Activated naive CD8-positive, alpha-beta T cell treated with anti-CD3 and anti-CD28 coated beads, Interleukin-2, amount 10 ng/mL, durations not matched to agents 7 days and 5 days (primary cell): ENCODE measurements at places on chromosomes 16 and 17.
A peak's percentile ranks its signal among the peaks of the same experiment; 100 is the strongest.

DNA sequence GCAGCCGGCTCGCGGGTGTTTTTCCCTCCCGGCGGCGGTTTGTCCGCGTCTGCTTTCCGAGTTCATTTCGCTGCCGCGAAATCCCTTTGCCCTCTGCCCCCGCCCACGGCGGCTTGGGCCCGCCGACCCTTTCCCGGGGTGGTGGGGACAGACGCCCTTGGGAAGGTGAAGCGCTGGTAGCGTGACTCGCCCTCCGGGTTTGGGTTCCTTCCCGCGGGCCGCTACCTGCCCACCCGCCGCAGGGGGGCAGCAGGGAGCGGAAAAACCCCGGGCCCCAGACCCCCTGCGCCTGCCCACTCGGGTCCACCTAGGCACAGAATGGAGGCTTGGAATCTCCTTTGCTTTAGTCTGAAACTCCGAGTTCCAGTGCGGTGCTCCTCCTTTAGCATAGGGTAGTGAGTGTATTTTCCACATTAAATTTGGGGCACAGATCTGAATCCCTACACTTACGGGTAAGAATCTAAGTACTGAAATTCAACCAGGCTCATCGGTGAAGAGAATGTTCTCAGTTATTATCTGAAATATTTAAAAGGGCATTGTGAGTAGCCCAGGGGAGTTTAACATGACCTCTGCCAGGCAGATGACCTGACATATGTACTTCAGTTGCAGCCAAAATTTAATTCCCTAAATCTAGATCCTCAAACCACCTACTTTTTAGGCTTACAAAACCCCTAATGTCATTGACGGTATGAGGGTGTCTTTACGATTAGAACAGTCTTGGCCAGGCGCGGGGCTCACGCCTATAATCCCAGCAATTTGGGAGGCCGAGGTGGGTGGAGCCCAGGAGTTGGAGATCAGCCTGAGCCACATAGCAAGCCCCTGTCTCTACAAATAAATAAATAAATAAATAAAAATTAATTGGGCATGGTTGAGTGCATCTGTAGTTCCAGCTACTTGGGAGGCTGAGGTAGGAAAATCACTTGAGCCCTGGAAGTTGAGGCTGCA, 1.0 kb downstream of the NME2 start:
- peak; percentile 83 for DNase-seq

DNA sequence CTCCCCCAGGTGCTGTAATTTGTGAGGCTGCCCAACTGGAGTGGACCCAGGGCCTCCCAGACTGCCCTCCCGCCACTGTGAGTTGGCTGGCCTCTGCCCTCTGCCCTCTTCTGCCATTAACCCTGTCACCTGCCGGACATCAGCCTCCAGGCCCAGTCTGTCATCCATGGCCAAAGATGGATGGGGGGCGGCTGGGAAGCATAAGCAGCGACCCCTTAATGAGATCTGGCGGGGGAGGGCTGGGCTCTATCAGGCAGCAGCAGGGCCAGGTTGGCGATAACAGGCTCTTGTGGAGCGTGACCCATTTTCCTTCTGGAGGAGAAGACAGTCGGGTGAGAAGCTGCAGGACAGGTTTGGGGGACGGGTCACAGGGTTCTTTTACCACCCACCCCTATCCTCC, 25.3 kb downstream of the CDK5RAP3 start:
- DNase-seq = no peak

GRCh38 chr17:68074279-68074678, 38.7 kb downstream of the KPNA2 start:
- no peak for DNase-seq

DNA sequence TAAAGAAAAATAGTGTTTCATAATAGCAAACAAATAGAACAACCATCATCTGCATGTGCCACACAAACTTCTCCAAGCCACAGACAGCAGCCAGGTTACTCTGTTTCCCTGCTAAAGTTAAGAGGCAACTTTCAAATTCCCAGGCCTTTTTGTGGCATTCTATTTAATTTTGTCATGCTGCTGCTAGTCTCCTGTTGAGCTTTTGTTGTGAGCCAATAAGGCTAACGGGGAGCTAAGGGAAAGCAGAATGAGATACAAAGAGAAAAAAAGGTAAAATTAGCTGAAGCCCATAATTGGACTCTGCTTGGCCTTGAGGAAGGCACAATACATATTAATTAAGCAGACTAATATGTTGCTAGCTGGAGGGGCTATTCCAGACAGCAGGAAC, 74.7 kb upstream of the GNAO1 start:
- no peak for DNase-seq

DNA sequence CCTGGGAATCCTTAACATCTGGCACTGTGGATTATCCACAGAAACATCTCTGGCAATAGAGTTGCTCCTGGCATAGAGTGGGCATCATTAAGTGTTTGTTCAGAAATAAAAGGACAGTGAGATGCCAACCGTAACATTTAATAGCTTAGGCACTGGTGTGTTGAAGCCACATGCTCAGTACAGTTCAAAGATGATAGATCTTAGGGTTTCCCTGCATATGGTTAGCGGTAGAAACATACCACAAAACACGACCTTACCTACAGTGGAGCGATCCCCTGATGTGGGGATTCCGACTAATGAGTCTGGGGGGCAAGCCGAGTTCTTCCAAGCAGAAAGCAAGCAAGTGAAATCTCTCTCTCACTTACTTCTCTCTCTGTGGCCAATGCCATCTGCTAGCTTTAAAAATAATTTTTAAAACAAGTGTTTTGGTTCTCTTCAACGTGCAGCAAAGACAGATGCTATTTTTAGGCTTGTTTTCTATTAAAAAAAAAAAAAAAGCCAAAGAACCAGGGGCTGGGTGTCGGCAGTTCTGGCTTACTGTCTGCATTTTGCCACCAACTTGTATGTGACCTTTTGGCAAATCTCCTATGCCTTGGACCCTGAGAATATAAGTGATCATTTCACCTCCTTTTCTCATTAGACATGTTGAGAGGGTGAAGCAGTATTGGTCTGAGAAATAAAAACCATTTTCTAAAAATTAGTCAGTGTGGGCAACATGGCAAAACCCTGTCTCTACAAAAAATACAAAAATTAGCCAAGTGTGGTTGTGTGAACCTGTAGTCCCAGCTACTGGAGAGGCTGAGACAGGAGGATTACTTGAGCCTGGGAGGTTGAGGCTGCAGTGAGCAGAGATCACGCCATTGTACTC, 89.2 kb upstream of the CACNG3 start:
- no peak for DNase-seq

GRCh38 chr17:66985338-66986237, 21.1 kb downstream of the CACNG4 start:
- no peak for DNase-seq

DNA sequence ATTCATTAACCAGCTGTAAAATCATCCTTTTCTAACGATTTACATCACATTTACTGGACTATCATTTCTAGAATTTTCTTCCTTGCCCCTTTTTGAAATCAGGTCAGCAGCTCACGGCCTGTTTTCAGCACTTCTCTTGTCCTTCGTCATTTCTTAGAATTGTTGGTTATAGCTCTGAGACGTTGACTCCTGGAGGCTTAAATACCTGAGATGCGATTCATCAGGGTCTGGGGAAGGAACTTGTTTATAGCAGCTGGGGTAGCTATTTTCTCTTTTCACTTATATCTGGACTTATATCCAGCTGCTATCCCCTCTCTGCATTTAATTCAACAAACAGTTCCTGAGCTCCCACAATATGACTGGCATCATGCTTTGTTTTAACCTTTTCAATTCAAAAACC, 338.7 kb upstream of the TNRC6C start:
- no peak for DNase-seq

DNA sequence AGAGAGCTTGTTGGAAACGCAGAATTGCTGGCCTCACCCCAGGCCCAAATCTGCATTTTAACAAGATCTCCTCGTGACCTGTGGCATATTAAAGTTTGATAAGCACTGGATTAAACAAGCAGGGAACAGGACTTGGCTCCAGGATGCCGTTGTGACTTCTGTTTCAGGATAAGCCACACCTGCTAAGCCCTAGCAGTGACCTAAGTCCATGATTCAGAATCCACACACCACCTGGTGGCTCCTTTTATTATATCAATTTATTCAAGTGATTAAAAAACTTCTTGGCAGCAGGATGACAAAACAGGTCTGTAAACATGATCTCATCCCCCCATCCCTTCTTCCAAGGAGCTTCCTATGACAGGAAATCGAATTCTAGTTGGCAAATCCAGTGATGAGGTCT, 9.1 kb downstream of the NAGPA start:
- DNase-seq = no peak

GRCh38 chr17:27577121-27577761, 53.7 kb upstream of the LGALS9 start:
- no peak for DNase-seq

GRCh38 chr16:58085584-58086251, 43.5 kb downstream of the CFAP20 start:
- DNase-seq = no peak

DNA sequence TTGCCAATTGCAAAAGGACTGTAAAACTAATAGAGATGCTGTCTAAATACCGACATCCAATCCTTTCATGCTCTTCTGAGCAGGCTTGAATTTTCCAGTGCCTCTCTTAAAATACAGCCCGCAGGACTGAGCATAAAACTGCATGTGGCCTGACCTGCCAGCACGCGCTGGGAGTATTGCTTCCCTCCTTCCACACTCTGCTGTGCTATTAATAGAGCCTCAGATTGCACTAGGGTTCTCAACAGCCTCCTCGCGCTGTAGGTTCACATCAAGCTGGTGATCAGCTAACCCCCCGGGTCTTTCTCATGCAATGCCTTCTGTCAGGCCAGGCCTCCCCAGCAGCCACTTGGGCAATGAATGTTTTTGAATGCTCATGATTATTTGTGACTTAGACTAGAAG, 14.2 kb upstream of the MSI2 start:
- no peak for DNase-seq

- DNase-seq = no peak
These were observed 7.8 kb upstream of the ZNF200 start for GRCh38 chr16:3242709-3243108.

GRCh38 chr16:46976550-46976949, 3.1 kb upstream of the DNAJA2 start:
- no peak for DNase-seq

GRCh38 chr16:81053761-81054160, 18.1 kb downstream of the ATMIN start:
- DNase-seq = no peak

- DNase-seq = no peak
These were observed 48.3 kb upstream of the BAHCC1 start for GRCh38 chr17:81346908-81347349.

- no peak for DNase-seq
These were observed at the start of gene HS3ST6 for GRCh38 chr16:1918351-1919326. Gene HS3ST6, minus strand, starts transcription at chr16:1918415. Its CDS starts 92 bp downstream, at chr16:1918323.

GRCh38 chr17:49906531-49907136, 58.8 kb upstream of the TAC4 start:
- no peak for DNase-seq
